ENCODE measurements at places on chromosomes 7 and 10.

- no peak for DNase-seq
Measured at GRCh38 chr10:19325581-19325980, 277.0 kb downstream of the MALRD1 start.

DNA sequence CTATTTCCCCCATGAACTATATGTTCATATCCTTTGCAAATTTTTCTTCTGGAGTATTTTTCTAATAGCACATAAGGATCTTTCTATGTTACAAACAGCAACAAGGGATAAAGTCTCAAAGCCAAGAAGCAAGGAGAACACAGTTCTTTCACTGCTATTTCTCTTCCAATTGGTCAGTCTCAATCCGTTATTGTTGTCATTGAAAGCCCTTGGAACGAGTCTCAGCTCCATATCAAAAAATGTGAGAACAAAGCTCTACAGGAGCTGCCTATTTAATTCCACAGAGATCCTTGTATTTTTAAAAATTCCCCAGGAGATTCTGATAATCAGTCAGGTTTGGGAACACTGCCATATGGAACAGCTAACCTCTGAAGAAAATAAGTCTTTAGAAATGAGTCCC, 15.7 kb downstream of the SLC35B4 start:
- no peak for DNase-seq

DNA sequence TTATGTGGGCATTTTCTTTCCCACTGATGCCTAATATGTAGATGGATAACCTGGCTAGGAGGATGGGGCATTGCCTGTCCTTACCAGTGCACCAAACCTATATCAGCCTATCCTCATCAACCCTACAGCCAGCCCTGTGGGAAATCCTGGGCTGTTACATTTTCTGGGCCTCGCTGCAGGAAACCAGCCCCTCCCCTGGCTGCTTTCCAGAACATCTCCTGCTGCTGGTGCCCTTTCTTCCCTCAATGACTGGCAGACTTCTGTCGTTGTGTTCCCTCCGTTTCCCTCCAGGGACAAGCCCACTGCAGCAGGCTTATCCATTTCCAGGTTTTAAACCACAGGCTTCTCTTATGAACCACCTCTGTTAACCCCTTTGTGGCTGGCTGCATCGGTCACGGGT, 486.1 kb upstream of the COBL start:
- no peak for DNase-seq

- no peak for DNase-seq
Measured at GRCh38 chr10:79001082-79001885, 67.5 kb upstream of the ZMIZ1 start.

DNA sequence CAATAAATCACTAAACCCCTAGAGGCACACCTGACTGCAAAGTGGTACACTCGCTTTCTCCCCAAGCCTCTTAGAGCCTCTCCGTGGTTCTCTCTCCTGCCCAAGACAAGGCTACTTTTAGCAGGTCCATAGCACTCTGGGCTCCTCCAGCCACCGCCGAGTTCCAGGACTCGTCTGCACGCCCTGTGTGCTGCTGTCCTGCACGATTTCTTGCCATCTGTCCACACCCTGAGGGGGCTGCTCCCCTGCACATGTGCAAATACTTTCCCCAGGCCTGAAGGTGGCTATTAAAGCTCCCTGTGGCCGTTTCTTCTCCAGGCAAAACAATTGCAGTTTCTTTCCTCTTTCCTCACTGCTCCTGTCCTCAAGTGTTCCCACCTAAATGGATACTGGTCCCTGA, 414.3 kb downstream of the PLXNA4 start:
- DNase-seq, result no peak

DNA sequence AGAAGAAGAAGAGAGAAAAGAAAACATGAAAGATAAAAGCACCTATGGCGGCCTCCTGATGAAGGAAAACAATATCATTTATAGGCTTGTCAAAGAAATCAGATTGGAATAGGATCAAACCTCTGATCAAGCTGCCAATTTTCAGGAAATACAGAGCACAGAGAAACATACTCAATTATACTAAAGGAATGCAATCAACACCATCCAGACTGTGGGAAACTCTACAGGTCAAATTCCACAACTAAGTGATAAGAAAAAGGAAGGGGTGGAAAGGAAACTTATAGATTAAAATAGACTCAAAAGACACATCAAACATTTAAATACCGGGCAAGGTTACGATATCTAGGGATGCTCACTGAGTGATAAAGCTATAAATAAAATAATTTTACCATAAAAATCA, 39.3 kb downstream of the AOAH start:
- no peak for DNase-seq

DNA sequence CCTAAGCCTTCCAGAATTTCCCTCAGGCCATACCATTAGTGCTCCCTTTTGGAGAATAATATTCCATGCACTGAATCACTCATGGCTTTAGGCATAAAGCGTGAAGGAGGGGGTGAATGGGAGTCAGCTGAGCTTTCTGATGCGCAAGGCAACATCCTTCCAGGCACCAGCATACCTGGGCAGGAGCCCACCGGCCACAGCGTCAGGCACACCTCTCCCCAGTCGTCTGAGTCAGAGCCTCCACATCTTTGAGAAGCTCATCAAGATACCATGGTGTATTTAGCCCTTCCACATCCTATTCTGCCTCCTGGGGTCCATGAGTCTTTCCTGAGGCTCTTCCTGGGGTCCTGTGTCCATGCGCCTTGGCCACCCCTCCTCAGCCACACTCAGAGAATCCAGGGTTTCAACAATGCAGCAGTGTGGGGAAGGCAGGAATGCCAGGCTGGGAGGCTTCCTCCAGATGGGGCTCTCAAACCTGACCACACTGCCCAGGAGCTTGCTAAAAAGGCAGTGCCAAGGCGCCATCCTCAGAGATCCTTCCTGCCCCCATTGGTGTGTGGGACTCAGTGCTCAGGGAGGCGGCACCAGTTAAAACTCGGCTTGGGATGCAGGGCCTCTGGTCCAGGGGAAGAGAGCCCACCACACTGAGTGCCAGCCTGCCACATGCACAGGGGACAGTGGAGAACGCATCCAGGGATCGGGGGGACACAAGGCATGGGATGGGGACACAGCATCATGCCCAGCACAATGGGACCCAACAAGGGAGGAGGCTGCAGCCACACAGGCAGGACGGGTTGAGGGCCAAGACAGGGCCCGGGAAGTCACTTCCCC, 31.6 kb downstream of the RASGEF1A start:
- peak; percentile 12 for DNase-seq

DNA sequence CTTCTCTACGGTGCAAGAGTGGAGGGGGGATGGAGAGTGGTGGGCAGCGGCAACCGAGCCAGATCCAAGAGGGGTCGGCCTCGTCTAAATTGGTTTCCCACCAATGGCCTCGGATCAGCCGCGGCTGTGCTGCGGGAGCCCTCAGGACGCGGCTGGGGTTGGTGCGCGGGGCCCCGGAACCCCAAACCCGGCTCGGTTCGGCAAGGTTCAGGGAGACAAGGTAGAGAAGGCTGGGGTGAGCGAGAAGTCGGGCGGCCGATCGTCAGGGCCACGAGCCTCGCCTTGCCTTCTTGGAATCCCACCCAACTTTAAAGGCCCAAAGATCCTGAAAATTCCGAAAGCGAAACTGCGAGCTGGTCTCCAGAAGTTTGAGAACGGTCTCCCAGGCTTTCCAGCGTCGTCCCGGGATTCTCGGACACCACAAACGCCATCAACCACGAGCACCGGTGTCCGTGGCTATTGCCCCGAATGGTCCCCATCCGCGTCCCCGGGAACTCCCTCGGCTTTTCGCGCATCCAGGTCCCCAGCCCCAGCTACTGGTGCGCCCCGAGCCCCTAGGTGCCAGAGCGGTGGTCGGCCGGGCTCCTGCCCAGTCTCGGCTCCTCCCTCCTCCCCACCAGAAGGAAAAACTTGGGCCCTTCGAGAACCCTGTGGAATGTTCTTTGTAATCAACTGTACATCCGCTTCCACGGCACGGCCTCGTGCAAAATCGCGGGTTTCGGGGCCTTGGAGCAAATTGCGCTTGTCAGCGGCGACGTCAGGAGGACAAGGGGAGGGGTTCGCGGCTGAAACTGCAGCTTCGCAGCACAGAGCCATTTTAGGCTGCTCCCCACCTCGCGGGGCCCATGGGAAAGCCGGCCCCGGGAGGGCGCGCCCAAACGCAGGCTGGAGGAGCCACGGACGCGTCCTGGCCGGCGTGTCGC, 3.2 kb downstream of the SFMBT2 start:
- DNase-seq, result peak; percentile 75

DNA sequence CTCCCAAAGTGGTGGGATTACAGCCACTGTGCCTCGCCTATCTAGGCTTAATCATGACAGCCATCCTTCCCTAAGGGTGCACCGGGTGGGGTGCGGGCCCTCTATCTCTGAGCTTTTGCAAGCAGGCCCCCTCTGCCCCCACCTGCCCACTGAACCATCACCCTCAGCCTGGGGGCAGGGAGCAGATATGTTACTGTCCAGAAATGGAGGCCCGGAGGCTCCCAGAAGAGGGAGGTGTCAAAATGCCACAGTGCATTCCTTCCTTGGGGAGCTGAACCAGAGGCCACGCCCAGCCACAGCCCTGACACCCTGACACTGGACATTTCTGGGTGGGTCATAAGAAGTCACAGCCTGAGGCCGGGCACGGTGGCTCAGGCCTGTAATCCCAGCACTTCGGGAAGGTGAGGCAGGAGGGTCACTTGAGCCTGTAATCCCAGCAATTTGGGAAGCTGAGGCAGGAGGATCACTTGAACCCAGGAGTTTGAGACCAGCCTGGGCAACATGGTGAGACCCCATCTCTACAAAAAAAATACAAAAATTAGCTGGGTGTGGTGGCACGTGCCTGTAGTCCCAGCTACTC, 129.8 kb upstream of the TNRC18 start:
- DNase-seq, result no peak

- DNase-seq, result no peak
Measured at GRCh38 chr10:79140855-79141254, 72.1 kb downstream of the ZMIZ1 start.

DNA sequence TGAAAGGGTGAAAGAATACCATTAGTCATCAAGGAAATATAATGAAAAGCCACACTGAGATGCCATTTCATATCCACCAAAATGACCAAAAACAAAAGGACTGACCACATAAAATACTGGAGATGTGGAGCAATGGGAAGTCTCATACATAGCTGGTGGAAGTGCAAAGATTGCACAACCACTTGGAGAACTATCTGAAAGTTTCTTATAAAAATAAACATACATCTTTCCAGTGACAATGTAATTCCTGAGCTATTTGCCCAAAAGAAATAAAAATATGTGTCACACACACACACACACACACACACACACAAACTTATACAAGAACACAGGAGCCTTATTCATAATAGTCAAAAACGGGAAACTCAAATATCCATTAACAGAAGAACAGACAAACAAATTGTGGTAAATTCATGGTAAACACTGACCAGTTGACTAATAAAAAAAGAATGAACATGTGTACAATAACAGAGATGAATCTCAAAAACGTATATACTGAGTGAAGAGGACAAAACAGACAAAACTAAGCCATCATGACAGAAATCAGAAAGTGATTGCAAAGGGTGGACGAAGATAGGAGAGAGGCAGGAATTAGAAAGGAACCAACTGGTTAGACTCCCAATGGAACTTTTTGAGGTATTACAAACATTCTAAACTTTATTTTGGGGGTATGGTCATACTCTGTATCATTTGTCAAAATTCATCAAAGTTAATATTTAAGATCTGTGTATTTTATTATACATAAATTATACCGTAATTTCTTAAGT, 21.5 kb downstream of the WASL start:
- DNase-seq, result no peak

DNA sequence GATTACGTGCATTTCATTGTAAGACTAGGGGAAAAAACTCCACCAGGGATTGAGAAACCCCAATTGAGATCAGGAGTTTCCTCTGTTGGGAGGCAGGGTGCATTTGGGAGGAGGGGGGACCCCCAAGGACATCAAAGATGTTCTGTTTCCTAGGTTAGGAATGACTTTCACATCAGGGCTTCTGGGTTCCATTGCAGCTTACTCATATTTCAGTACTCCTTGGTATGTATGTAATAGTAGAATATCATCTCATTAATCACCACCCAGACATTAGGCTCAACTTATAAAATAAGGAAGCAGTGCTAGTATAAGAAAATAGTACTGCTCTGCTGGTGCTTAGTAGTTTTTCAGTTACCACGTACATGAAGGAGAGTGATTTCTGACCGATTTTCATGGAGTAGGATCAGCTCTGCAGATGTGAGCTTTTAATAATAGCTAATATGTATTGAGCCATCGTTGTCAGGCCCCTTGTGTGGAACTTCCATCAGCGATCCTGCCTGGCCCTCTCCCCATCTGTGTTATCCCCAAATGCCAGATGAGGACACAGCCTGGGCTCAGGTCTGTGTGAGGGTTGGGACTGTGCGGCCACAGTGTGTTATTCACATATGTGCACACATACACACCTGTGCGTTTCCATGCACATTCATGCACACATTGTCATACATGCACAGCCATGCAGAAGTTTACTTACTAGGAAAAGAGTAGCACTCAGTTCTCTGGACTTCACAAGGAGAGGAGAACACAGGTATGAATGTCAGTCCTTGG, 23.5 kb downstream of the UPP1 start:
- no peak for DNase-seq

GRCh38 chr10:119786117-119786769, 60.4 kb downstream of the INPP5F start:
- DNase-seq, result no peak

DNA sequence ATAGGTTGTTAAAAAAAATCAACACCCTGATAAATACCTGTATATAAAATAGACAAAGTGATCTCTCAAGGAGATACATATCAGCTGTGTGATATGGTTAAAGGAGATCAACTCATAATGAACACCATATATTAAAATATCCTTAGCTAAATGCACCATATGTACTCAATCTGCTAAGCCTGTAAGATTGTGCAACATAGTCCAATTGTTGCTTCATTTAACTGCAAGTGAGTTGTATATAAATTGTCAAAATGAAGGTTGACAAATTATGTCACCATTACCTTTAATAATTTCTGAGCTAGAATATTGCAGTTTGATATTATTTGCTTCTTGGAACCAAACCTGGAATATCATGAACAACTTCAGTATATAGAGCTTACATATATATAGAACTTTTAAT, 283.7 kb downstream of the MALRD1 start:
- no peak for DNase-seq

- DNase-seq, result no peak
Measured at GRCh38 chr10:22017283-22018020, 13.9 kb upstream of the DNAJC1 start.

Data from right hindlimb (tissue), 1 donor.